ENCODE measurements at places on chromosomes 5 and 9.

DNA sequence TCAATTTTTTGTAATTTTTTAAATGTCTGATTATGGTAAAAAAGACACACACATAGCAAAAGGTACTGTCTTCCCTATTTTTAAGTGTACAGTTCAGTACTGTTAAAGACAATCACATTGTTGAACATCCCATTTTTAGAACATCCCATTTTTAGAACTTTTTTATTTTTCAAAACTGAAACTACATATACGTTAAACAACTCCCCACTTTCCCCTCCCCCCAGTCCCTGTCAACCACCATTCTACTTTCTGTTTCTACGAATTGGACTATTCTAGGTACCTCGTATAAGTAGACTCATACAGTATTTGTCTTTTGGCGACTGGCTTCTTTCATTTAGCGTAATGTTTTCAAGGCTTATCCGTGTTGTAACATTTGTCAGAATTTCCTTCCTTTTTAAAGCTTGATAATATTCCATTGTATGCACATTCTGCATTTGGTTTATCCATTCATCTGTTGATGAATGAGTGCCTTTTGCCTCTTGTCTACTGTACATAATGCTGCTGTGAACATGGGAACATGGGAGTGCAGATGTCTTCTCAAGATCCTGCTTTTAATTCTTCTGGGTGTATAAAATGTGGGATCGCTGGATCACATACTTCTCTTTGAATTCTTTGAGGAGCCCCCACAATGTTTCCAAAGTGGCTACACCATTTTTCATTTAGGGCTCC, 154.0 kb downstream of the PIK3R1 start:
- DNase-seq, result peak; percentile 41

DNA sequence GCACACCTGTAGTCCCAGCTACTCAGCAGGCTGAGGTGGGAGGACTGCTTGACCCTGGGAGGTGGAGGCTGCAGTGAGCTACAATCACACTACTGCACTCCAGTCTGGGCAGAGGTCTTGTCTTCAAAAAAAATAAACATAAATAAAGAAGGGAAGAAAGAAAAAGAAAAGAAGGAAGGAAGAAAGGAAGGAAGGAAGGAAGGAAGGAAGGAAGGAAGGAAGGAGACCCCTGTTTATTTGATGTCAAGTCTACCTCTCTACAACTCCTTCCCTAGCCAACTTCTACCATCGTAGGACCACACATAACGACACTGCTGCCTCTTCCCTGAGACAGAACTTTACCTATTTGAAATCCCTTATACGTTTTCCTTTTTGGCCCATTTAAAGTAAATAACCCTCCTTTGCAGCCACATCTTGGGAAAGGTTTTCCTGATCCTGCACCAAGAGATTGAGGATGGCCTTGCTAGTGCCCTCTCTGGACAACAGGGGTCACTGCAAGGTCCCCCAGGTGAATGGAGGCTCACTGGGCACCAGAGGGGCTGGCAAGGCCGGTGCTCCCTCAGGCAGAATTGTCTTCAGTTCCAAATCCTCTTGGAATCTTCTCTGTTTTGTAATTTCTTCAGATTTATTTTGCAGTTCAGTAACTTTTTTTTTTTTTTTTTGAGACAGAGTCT, 10.5 kb downstream of the RPS14 start:
- no peak for DNase-seq

DNA sequence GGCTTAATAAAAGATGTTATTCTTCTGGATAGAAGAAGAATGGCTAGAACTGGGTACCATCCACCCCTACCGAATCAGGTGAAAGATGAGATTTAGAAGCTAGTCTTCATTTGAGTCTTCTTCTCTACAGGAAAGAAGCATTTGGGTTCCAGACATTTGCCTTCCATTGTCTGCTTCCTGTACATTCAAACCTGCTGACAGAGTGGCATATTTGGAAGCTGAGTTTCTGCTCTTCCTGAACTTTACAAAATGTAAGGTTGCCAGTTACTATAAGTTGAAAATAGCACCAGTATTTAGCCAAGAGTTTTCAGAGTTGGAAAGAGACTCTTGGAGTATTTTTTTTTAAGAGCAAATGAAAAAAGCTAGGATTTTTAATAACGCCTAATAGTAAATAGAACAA, 525.4 kb upstream of the TLE4 start:
- no peak for DNase-seq

DNA sequence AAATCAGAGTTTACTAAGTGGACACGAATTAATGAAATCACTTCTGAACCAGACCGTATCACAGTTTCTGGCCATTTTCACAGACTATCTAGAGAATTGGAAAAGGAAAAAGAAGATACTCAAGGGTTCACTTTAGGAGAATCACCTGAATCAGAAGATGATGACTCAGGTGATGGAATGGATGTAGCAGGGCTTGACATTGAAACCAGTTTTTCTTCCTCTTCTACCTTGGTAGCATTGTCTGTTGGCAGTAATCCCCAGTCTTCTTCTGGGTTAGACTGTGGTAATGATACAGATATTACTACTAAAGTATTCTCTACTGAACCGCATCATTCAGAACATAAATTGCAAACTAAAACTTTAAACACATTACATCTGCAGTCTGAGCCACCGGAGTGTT, 38.5 kb downstream of the ICE1 start:
- DNase-seq, result no peak

DNA sequence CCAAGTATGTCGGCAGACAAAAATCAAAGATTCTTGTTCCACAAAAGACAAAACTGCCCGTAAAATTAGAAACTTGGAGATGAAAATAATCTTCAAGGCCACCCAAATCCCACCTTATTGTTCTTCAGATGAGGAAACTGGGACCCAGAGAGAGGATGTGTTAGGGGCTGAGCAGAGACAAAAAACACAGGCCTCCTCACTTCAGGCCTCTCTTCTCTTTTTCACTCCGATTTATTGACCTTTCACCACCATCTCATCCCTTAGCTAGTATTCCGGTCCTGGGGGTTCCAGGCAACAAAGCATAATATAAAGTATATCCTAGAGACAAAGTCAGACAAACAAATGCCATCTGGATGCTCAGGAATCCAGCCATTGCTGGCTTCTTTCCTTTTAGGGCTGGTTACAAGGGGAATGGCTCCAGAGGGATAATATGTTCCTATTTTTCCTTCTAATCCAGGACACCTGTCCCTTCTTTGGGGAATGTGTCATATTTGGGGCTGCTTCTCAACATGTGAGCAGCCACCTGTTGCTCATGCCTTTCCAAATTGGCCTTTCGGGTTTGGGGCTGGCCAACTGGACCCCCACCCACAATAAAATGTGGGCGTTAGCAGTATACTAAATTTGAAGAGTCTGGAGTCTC, 42.2 kb upstream of the AFAP1L1 start:
- no peak for DNase-seq

GRCh38 chr5:74516211-74516636, 124.3 kb downstream of the ENC1 start:
- DNase-seq, result no peak

DNA sequence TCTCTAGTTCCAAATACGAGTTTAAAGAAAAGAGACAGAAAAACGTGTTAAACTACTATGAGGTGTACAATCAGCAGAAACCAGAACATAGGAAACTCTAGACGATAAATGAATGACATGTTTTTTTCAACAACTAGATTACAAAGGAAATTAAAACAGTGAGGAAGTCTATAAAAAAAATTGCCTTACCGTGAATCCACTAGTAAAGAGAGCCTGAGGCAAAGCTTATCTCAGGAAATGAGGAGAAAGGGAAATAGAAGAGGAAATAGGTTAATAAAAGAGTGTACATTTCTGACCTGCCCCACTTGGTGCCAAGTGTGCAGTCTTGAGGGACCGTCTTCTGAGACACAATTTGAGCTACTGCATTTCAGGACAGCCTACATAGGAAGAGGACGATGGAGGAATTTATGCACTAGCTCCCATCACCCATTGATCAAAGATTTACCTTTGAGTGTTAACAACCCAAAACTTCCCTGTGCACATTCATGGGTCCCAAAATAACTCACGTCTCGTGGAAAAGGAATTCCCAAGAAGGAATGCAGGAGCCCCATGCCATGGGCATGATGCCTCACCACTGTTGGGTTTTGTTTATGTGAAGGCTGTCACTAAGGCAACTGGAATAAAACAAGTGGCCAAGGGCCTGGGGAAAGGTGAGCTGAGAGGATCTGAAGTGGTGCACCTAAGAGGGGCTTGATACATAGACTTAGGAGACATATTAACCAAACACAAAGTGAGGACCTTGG, 53.6 kb upstream of the SLC1A3 start:
- no peak for DNase-seq

DNA sequence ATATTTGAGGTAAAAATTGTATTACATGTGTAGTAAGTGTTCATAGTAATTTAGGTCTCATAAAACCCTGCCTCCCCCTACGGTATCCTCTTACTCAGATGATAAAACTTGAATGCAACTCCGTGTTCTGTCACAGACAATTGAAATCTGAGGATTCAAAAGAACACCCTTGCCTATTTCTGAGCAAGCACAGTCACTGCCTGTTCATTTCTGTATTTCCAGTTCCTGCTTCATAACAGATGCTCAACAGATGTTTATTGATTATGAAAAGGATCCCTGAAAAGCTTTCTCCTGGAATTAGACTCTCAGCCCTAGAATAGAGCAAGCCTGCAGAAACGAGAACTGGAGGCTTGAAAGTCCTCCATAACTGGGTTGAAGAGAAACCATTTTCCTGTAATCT, 144.1 kb upstream of the SPEF2 start:
- DNase-seq, result no peak

DNA sequence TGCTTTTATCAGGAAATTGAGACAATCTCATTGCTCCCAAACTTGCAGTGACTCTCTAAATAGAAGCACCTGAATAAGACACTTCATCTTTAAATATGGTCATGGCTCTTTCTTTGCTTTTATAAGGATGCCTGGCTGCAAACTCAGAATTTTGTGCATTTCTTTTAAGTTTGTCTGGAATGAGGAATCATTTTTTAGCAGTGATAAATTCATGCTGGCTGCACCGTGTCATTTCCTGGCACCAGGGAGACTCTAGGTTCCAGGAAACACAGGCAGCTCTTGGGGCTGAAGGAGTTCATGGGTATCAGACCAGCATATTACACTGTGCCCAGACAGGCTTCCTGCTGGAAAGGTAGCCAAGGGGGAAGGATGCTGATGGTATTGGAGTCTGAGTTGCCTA, 109.9 kb downstream of the NUDT12 start:
- no peak for DNase-seq

GRCh38 chr5:65883461-65883860, 42.9 kb upstream of the ERBIN start:
- DNase-seq, result no peak

DNA sequence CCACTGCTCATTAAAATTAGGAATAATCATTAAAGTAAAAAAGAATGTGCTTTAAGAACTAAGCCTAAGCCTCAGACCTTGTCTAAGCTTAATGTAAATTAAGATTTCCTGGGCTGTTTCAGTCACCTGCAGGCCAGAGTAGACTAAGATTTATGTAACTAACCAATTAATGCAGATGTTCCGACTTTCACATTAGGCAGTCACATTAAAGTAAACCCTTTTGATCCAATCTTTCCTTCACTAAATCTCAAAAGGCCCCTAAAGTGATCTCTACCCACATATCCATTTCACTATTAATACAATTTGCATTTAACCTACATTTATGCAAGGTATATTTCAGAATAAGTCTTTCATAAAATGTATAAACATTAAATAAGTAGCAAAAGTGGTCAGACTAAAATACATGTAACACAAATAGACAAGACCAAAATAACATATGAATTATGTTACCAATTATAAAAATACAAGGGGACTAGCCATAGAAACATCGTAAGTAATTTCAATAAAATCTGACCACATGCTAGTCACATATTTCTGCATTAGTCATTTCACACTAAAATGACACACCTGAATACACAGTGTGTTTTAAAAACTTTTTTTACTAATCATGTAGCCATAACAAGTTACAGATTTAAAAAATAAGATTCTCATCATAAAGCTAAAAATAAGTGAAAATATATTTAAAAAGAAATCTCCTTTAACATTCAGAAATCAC, 7.7 kb downstream of the NR3C1 start:
- no peak for DNase-seq

GRCh38 chr5:97229196-97229595, 46.1 kb upstream of the RIOK2 start:
- no peak for DNase-seq

DNA sequence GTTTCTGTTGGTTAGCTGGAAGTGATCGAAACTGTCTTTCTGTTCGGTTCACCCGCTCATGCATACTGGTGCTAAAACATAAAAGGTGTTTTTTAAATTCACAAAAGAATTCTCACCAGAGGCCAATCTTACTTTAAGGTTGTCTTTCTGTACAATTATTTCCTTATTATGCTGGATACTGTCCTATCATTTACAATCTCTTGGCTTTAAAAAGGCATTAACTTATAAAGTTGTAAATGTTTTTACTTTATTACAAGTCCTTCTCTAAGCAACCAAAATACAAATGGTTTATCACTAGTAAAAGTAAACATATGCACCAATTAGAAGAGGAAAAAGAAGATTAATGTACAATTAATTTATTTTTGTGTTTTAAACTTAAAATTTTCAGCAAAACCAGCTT, 10.7 kb downstream of the CARNMT1 start:
- DNase-seq, result no peak

GRCh38 chr5:68548959-68549676, 333.6 kb downstream of the PIK3R1 start:
- DNase-seq, result no peak
